ENCODE measurements at places on chromosomes 1 and 21. TPM values are rescaled to one million over a fixed set of nuclear protein-coding genes. Genes with fewer than 3 reads are reported as not detected.

DNA sequence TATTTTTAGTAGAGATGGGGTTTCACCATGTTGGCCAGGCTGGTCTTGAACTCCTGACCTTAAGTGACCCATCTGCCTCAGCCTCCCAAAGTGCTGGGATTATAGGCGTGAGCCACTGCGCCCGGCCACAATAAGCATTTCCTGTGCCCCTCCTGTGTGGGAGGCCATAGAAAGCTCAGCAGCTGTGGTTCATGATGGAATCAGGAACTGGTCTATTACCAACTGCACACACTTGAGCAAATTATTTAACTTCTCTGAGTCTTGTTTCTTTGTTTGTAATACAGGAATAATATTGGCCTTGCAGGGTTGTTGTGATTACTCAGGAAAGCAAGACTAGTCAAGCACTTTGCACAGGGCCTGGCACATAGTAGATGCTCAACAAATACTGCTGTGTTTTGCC lies 15.0 kb downstream of the RHBG start:
- no peak for DNase-seq

The ARHGAP30 gene
- total RNA-seq = not detected

The LCE2C gene
- not detected for total RNA-seq

DNA sequence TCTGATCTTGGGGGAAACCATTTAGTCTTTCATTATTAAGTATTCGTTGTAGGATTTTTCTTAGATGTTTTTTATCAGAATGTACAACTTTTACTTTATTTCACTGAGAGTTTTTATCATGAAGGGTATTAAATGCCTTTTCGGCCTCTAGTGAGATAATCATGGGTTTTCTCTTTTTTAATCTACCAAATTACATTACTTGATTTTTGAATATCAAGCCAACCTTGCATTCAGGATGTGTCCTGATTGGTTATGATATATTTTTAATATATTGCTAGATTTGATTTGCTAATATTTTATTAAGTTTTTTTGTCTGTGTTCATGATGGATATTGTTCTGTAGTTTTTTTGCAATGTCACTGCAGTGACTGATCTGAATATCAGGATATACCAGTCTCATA lies 9.4 kb downstream of the NUF2 start:
- DNase-seq = no peak

The MPZ gene
- 0.45 TPM for total RNA-seq

GRCh38 chr21:38120984-38121855 lies 135.6 kb upstream of the KCNJ15 start:
- no peak for DNase-seq

The FAM72D gene
- 0.44 TPM for total RNA-seq

The KLF17 gene
- total RNA-seq = 0.18 TPM

GRCh38 chr1:2517966-2518365 lies 8.4 kb downstream of the PANK4 start:
- DNase-seq = no peak

DNA sequence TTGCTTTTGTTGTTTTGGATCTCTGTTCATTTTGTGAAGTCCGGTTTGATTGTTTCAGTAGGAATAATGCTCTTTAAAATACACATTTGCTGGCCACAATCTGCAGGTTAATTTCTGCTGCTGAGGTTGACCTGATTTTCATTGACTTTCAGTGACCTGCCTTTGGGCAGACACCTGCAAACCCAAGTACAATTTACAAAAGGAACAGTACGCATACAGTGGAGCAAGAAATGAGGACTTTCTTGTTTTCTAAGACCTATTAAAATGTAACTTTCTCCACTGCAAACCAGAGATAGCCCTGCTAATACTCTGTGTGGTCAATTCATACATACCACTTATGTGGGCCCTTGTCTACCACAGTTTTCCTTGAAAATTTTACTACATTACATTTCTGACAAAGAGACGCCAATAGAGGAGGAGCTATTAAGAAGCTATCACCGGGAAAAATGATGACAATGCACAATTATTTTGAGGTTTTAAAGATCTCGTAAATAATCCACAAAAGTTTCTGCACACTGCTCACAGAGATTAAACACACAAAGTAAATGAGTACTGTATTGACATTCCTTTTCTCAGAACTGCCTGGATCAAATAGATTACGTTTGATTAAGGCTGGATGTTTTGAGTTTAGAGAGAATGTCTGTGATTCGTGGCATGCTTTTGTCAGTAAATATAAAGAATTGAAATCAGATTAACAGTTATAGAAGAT lies 141.9 kb downstream of the SDCCAG8 start:
- DNase-seq = no peak

The LRRC53 gene
- not detected for total RNA-seq

The LCE2B gene
- not detected for total RNA-seq

The NTRK1 gene
- not detected for total RNA-seq

DNA sequence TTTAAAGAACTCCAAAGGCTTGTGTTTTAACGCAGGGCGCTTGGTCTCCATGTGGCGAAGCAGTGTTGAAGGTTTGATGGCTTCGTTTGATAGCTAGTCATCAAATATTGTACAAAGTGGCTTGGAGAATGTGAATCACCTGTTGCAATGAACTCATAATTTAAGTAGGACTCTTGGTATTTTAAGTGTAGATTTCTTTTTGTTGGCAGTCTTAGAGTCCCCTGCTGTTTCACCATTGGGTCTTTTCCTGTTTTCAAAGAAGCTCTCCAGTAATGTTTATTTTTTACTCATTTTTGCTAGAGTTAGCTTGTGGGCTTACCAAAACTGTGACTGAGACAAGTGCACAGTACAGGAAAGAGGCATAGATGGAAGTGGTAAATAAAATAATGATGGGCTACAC lies 26.2 kb downstream of the RASAL2 start:
- DNase-seq = no peak

The SH3BGRL3 gene
- 162 TPM for total RNA-seq

GRCh38 chr1:246078126-246078887 lies 428.8 kb downstream of the SMYD3 start:
- DNase-seq = no peak

DNA sequence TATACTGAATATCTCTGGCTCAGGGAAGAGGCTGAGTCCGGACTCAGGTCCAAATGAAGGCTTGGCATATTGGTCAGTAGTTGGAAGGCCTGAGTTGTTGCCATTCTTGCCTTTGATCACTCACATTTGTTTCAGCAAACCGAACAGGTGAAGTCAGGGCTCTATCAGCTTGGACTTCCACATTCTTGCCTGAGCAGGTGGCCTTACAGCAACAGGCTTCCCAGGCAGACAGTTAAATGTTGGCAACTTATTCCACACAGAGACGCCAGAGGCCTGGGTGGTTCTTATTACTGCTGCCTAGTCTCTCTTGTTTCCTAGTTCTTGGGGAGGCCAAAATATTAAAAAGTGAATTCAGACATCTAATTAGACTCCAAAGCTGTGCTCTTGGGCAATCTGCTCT lies 36.6 kb downstream of the XCL2 start:
- no peak for DNase-seq

The ANGPTL3 gene
- not detected for total RNA-seq

DNA sequence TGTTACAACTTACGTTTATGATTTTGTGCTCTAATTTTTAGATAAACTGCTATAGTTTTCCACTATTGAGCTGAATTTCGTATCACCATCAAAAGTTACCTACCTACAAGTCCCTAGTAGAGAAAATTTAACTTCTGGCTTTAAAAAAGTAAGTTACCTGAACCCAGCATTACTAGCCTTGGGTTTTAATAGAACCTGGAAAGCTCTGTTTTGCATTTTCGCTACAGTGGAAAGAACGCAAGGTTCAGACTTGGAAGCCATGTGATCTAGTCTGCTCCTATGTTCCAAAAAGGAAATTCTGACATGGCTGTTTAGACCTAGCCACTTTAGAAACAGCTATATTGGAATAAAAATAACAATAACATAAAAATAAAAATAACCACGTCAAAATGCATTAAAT lies 110.5 kb downstream of the SLC45A1 start:
- no peak for DNase-seq

GRCh38 chr1:245571815-245572294 lies 417.1 kb downstream of the KIF26B start:
- DNase-seq = no peak

The RAB7B gene
- total RNA-seq = 3.5 TPM

DNA sequence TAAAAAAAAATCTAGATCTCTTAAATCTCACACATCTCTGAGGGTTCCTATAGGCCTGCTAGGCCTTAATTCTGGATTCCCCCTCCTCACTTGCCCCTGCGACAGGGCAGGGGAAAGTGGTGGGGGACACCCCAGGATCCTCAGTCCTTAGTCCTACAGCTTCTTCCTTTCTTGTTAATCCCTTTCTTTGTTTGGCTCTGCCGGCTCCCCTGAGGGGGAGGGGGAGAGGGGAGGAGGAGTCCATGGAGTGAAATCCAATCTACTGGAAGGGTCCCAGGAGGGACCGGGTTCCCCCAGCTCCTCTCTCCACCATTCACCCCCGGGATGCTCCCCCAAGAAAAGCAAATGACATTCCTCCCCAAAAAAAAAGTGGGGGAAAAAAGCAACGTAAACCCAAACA lies 8.5 kb downstream of the MEX3A start:
- DNase-seq = no peak

- DNase-seq = no peak
These were observed 1.6 kb upstream of the EGLN1 start for GRCh38 chr1:231423648-231424047.

The S100A14 gene
- not detected for total RNA-seq

GRCh38 chr21:46208761-46209721 lies 19.5 kb downstream of the LSS start:
- peak; percentile 89 for DNase-seq

- DNase-seq = no peak
These were observed 647 bp downstream of the SDHB start for GRCh38 chr1:17053086-17053684.

- no peak for DNase-seq
These were observed 24.0 kb downstream of the PGLYRP3 start for GRCh38 chr1:153288634-153289275.

The HMGCS2 gene
- not detected for total RNA-seq

DNA sequence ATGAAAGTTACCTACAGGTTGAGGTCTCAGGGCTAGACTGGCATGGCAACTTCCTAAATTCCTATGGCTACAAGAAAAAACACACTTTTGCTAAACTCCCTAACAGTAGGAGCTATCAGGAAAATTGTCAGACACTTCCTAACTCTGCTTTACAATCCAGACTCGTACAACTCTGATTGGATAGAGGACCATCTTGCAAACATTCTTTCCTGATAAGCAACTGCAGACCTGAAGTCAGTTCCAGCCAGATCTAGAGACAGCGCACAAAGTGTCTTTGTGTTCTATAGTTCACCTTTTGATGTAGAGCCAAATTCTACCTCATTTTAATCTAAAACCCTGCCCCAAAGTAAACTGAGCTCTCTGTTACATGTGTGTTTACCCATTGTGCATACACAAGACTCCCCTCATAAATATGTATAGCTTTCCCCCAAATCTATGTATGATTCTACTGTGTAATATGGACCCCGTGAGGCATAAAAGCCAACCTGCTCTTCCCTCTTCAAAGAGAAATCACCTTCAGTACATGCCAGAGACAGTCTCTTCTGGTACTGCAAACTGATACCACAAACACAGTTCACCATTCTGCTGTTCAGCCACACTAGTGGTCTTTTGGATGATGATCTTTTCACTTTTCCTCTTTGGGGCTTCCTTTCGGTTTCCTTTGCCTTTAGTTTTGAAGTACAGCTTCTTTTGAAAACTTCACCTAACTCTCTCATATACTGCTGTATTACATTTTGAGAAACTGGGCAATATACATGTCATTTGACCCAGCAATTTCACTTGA lies 21.7 kb downstream of the ZP4 start:
- no peak for DNase-seq

DNA sequence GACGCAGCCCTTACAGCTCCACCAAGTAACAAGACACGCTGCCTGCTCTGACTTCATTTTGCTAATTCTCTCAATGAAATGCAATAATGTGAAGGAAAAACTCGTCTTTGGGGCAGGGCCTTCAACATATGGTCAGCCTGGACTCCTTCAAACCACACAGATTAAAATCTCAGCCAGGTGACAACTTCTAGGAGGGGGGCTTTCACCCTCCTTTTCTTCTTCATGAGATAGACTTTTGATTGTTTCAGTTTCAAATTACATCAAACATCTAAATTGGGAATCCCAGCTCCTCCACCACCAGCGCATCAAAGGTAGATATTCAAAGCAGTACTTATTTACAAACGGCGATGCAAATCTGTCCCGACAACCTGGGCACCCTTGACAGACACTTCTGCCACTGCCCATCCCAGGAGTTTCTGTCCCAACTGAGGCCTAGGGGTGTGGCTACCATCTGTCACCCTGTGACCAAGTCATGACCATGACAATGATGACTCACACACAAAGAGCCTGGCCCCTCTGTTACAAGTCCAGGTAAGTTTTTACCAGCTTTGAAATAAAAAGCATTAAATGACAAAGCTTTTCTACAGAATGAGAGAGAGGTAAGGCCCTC lies 29.7 kb downstream of the SSBP3 start:
- DNase-seq = no peak

- no peak for DNase-seq
These were observed 91.3 kb downstream of the RWDD3 start for GRCh38 chr1:95325349-95325748.

- DNase-seq = no peak
These were observed 30.0 kb downstream of the XCL2 start for GRCh38 chr1:168513656-168514404.

The HFM1 gene
- 0.46 TPM for total RNA-seq

GRCh38 chr21:40540216-40540615 lies 306.7 kb downstream of the DSCAM start:
- DNase-seq = no peak

The SPRR2E gene
- not detected for total RNA-seq

- no peak for DNase-seq
These were observed 5.7 kb downstream of the KRTCAP2 start for GRCh38 chr1:155167166-155168104.
